ENCODE measurements at places on chromosomes 5 and 9. TPM values are rescaled to one million over a fixed set of nuclear protein-coding genes. Genes with fewer than 3 reads are reported as not detected.

GRCh38 chr5:98700730-98701129, 72.7 kb upstream of the RGMB start:
- H3K4me3 ChIP-seq, result no peak overlapping the region
- no peak for DNase-seq
- H3K27ac ChIP-seq, result no peak overlapping the region
- H3K27me3 ChIP-seq, result no peaks in the 10 kb centered on the region

DNA sequence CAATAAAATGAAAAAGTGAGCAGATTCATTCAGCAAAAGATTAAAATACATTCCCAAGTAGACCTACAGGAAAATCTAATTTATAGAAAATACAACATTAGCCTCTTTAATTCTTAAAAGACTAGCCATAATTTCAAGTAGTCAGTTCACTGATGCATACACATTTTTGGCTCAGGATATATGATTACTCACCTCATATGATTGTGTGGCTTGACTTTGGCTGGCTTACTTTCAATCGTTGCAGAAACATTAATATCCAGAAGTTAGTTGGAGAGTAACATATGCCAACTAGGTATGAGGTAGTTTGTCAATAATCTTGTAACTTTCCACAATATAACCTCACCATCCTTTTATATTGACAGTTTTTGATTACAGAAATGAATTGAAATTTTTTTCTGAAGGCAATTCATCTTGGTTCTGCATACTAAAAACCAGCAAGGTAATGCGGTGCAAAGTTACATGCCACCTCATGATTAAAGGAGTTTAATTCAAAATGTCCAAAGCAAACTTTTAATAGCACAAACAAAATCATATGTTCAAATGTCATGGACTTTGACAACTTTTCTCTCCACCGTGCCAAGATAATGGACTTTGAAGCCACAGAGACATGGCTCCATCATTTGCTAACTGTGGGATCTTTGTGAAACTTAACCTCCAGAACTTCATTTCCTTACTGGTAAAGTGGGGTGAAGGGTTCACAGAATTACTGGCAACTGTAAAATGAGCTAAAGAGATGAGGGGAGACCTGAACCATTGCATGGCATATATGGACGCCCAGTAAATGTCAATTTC, 76.6 kb upstream of the PAM start:
- no peak overlapping the region for H3K27ac ChIP-seq
- no peak overlapping the region for H3K4me3 ChIP-seq
- no peaks in the 10 kb centered on the region for H3K36me3 ChIP-seq
- no peak for DNase-seq
- no peaks in the 10 kb centered on the region for H3K27me3 ChIP-seq

DNA sequence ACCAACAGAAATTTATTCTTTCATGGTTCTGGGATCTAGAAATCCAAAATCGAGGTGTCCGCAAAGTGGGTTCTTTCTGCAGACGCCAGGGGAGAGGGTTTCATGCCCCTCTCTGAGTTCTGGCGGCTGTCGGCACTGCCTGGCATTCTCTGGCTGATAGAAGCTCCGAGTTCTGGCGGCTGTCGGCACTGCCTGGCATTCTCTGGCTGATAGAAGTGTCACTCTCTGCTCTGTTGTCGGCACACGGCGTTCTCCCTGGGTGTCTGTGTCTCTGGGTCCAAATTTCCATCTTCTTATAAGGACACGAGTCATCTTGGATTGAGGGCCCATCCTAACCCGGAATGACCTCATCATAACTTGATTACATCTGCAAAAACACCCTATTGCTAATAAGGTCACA, 7.6 kb downstream of the GFI1B start:
- no peaks in the 10 kb centered on the region for H3K36me3 ChIP-seq
- no peak for DNase-seq
- no peak overlapping the region for H3K4me3 ChIP-seq
- H3K27me3 ChIP-seq, result no peaks in the 10 kb centered on the region
- no peaks in the 10 kb centered on the region for H3K4me1 ChIP-seq
- H3K27ac ChIP-seq, result no peak overlapping the region

SKP1 gene
- total RNA-seq, result 147 TPM
